T follicular helper cell (primary cell): ENCODE measurements at places on chromosomes 4 and X.

GRCh38 chr4:41362621-41363383 lies 106.1 kb downstream of the UCHL1 start:
- DNase-seq, result no peak

- DNase-seq, result no peak
Measured at GRCh38 chr4:20017070-20017776, 234.5 kb upstream of the SLIT2 start.

DNA sequence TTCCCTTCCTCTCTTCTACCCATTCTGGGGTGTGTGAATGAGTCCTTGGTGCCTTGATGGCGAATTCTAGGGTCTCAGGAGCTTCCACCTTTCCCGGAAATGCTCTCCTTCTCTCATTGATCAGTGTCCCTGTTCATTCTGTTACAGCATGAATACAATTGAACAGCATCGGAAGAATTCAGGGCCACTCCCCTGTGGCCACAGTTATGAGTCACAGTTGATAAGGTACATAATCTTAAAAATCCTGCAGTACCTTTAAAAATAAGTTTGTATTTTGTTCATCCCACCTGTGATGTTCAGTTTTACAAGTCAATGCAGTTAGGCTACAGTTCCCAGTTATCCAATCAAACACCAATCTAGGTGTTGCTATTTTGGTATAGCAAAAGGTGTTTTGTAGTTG lies 47.3 kb upstream of the FAM9A start:
- no peak for DNase-seq

- DNase-seq, result no peak
Measured at GRCh38 chrX:15128861-15129260, 141.0 kb downstream of the ASB9 start.

GRCh38 chr4:76995776-76996175 lies 46.2 kb downstream of the SEPTIN11 start:
- DNase-seq, result no peak

- DNase-seq, result no peak
Measured at GRCh38 chr4:110025718-110026117, 113.0 kb downstream of the EGF start.

- no peak for DNase-seq
Measured at GRCh38 chrX:51779306-51779705, 36.1 kb downstream of the GSPT2 start.

DNA sequence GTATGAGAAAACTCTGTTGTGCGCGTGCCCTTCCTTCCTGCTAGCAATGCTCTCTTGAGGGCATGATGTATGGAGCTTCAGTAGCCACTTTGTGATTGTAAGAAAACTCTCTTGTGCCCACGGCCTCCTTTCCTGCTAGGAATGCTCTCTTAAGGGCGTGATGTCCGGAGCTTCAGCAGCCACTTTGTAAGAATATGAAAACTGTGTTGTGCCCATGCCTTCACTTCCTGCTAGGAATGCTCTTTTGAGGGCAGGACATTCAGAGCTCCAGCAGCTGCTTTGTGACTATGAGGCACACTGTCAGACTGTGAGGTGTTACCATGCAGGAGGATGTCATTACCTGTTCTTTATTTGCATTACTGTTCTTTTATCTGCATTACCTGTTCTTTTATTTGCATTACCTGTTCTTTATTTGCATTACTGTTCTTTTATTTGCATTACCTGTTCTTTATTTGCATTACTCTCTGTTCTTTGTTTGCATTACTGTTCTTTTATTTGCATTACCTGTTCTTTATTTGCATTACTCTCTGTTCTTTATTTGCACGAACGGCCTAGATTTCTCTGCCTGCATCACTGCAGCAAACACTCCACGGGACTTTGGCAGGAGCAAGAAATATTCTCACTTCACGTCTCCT lies 166.7 kb downstream of the CRLF2 start:
- DNase-seq, result no peak

- no peak for DNase-seq
Measured at GRCh38 chrX:1002611-1003010, 209.8 kb downstream of the CRLF2 start.

- no peak for DNase-seq
Measured at GRCh38 chr4:87388901-87389300, 2.1 kb downstream of the HSD17B11 start.

DNA sequence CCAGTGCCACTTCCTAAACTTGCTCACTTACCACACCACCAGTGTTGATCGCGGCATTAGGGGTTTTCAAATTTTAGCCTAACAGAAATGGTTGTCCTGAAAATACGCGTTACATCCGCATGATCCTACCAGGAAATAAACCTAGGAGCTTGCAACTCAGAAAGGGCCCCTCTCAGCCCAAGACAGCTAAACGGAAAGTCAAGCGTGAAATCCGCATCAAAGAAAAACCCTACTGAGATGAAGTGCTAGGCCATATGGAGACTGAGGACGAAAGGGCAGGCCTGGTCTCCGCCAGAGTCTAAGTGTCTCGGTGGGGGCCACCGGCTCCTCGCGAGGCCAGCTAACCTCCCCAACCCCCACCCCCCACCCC lies 626 bp downstream of the YTHDC1 start:
- DNase-seq, result no peak

DNA sequence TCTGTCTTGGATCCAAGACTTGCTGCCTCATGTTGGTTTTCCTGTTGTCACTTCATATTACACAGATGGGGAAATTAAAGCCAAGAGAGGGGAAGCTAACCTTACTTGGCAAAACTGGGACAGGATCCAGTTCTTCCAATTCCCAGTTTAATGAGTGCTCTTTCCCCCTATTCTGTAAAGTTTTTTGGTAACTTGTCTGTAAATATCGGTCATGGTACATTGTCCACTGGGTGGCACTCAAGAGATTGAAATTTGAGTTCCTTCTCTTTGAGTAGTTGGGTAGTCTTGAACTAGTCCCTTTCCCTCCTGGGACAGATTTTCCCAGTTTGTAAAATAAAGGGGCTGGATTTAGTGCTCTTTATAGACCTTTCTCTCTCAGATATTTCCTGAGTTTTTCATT lies 12.4 kb upstream of the EOLA2 start:
- DNase-seq, result no peak

- DNase-seq, result no peak
Measured at GRCh38 chrX:145843146-145843904, 25.7 kb downstream of the SLITRK2 start.

DNA sequence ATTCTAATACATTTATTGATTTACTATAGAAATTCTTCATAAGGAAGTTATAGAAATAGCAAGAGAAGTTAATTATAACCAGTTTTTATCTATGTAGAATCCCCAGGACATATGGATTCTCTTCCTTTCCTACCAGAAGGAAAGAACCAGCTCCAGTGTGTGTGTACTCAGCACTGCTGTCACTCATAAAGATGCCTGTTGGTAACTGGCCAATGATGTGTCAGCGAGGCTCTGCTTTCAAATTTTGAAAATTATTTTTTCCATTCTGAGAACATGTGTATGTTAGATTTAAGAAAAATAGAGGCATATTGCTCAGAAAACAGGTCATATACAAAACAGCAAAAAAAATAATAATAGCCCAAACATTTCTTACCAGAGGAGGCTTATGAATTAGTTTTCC lies 814.8 kb upstream of the IGFBP7 start:
- no peak for DNase-seq

DNA sequence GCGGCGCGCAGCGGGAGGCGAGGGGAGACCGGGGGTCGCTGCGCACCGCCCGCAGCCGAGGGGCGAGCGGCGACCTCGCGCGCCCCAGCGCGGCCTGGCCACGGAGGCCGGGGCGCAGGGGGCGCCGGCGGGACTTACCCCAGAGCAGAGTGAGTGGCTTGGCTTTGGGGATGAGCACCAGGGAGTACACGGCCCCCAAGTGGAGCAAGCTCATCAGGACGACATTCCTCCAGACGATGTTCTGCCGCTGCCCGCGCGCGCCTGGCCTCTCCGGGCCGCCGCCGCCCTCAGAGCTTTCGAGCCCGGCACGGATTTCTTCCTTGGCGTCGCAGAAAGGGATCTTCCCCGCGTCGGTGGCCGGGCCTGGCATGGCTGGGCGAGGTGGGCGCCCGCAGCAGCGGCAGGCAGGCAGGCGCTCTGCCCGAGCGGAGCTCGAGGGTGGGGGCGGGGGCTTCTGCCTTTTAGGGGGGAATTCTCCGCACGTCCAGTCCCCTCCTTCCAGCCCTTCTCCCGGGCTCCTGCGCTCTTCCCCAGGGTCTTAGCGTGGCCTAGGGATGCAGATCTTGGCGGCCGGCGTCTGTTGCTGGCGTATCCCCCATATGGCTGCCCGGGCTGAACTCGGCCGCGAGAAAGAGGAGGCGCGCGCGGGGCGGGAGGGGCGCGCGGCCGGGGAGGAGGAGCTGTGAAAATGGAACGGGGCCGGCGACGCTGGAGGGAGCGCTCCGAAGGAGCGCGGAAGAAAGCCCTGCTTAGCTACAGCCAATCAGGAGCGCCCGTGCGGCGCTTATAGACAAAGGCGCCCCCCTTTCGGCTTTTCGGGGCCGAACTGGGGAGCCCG lies at the start of gene SCD5:
SCD5 (minus strand) TSS at position 629 of the 838 bp plus-strand sequence; CDS start at position 370, 259 bp downstream.
- DNase-seq, result no peak

GRCh38 chr4:87916626-87917025 lies 58.9 kb upstream of the SPP1 start:
- no peak for DNase-seq

DNA sequence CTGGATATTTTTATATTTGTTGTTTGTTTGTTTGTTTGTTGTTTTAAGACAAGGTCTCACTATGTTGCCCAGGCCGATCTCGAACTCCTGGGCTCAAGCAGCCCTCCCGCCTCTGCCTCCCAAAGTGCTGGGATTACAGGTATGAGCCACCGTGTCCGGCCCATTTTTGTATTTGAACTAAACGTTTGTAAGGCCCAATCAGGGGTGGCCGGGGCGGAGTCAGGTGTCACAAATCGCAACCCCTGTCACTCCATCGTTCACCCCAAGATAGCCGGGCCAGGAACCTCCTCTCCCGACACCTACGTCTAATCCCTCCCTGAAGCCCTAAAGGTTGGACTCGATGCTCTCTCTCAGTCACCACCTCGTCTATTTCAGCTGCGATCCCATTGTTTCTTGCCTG lies 722 bp upstream of the EFHC2 start:
- DNase-seq, result peak; percentile 50

DNA sequence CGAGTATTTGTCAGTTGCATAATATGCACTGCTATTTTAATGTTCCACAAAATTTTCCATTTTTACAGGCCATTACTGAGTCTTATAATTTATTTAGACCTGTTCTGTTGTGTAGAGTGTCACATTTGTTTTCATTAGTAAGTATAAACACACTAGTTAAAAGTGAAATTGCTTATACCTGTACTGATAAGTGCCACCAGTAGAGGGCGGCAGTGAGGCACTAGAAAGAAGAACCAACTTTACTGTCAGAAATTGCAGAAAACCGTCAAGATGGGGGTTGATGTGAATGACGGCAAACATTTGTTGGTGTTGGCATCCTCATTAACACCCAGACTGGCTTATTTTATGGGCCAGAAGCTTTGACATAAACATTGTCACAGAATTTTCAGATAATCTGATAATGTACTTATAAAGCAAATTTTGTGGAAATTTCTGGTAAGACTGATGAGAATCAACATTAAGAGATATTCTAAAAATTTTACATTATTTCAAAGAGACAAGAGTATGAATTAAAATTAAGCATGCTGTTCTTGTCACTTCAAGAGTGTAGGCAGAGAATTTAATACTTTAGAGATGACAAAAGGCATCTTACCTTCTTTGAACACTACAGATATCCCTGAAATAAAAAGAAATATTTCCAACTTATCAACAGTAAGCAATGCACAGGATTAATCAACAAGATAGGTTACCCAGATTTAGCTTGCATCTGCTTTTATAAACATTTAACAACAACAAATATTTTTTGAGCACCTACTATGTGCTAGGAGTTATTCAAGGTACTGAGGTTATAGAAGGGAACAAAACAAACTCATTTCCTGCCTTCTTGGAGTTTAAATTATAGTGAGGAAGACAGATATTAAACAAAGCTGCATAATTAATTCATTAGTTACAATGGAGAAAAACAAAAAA lies 24.9 kb downstream of the ALPK1 start:
- peak; percentile 64 for DNase-seq

DNA sequence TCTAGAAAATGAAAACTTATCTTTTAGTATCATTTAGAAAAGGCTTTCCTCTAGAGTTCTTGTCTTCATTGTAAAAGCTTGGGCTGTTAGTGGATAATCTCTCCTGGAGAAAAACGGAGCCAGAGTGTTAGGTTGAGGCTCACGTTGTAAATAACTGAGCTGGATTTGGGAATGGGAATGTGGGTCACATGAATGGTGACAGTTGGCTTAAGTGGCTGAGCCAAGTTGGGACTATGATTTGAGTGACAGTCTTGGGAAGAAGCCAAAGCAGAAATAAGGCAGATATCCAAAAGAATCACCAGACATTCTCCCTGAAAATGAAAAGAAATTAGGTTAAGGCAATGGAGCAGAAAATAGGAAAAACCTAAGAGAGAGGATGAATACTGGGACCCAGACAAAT lies 33.6 kb upstream of the PDGFC start:
- DNase-seq, result no peak

- DNase-seq, result no peak
Measured at GRCh38 chr4:101370663-101371210, 23.4 kb upstream of the PPP3CA start.

DNA sequence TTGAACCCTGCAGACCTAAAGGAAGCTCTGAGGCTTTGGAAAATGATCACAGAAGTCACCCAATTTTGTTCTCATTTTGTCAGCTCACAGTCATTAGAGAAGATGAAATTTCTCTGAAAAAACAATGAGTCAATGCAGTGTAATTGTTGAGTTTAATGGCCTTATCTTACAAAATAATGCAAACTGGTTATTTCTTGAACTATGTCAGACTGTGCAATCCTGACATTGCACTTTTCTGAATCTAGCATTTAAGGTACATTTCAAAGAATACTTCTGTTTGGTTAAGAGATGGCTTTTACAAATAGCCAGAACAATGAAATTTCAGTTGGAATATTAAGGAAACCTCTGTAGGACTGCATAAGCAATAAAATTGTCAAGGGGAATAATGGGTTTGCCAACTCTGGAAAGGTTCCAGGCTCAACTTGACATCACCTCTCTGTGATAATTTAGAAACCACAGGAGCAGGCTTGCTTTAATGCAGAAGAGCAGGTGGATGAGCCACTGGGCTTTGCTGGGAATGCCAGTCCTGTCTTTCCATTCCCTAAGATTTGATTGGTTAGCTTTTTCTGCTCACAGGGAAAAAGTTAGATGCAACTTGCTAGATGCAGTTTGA lies 222.8 kb downstream of the FRMPD4 start:
- no peak for DNase-seq

DNA sequence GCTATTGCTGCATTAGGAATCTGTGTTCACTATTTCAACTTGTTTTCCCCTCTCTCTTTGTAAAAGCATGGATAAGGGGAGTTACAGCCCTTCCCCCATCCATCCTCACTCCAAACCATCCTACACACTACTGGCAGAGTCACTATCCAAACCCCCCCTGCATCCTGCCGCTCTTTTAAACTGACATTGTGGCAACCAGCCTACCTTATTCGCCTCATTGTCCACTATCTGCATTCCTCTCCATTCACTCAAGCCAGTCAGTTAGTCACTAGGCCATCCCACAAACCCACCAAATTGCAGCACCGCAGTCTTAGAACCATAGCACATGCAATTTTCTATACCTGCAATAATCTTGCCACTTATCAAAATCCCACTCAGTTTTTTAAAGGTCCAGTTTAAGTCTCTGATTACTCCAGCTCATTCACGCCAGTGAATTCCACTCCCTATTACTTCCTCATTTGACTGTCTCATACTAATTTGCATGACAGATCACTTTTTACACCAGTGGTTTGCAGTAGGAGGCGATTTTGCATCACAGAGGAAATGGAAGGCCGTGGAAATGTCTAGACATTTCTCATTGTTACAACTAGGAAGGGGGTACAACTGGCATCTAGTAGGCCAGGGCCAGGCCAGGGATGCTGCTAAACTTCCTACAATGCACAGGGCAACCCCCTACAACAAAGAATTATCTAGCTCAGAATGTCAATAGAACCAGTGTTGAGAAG lies 181.8 kb downstream of the HS6ST2 start:
- no peak for DNase-seq

GRCh38 chrX:134338527-134338926 lies 101.5 kb downstream of the CCDC160 start:
- no peak for DNase-seq
